Suppressor macrophage treated with lipopolysaccharide for 1 hour (primary cell): ENCODE measurements at places on chromosomes 6 and 20.
A peak's percentile ranks its signal among the peaks of the same experiment; 100 is the strongest.

- no peak for DNase-seq
Measured at GRCh38 chr6:33277663-33278391, 904 bp downstream of the B3GALT4 start.

GRCh38 chr6:106925948-106926347 is 48.6 kb downstream of the CD24 start:
- DNase-seq: no peak

- peak; percentile 78 for DNase-seq
Measured at GRCh38 chr20:1185790-1186334, 1.1 kb upstream of the TMEM74B start.

DNA sequence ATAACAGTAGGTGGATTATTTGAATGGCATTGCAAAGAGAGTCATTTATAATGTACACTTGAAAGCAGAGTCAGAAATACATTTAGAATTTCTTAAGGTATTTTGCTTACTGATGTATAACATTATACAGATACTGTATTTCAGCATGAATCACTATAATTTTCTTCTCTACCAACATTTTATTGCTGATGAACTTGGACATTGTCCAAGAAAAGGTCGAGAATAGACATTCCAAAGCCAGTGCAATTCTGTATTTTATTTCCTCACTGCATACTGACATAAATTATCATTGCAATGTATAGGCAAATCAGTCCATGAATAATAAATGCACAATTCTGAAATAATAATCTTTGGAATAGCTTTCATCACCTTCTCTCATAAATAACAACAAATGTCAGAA is 1420.0 kb upstream of the EYS start:
- no peak for DNase-seq

- DNase-seq: no peak
Measured at GRCh38 chr6:79423216-79423615, 114.0 kb downstream of the LCA5 start.

GRCh38 chr20:38926934-38927616 is 858 bp downstream of the FAM83D start:
- no peak for DNase-seq

GRCh38 chr20:35039846-35040489 is 52.6 kb downstream of the TRPC4AP start:
- DNase-seq: no peak

- DNase-seq: no peak
Measured at GRCh38 chr20:39812116-39812515, 850.0 kb downstream of the DHX35 start.

- DNase-seq: no peak
Measured at GRCh38 chr20:44170816-44171410, 16.1 kb downstream of the JPH2 start.

DNA sequence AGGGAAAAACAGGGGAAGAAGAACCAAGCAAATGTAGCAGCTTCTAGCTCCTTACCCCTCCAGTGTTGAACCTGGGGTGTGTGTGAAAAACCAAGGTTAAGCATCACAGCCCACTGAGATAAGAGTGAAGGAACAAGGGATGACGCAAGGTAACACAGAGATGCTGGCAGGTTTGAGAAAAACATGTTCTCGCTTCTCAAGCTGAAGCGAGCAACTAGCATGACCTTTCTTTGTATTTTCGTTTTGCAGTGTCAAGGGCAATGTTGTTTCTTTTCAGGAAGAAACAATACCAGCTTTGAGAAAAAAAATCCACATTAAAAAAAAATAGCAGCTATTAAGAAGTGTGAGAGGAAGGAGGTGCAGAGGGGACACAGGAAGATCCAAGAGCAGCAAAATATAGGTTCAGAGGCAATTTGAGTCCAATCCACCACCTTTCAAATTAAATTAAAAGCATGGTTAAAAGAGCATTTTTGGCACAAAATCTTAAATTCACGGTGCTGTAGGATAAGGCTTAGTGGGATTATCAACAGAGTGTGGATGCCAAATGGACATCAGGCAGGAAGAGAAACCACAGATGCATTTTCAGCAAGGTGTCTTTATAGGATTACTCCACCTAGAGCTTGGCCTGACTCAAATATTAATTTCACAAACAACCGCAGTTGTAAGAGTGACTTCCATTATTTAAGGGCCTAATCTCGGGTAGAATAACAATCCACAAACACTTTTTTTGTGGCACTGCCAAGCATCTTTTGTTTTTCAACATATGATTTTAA is 70.9 kb downstream of the SYNE1 start:
- DNase-seq: no peak
